ENCODE measurements at places on chromosomes 7 and 10.

DNA sequence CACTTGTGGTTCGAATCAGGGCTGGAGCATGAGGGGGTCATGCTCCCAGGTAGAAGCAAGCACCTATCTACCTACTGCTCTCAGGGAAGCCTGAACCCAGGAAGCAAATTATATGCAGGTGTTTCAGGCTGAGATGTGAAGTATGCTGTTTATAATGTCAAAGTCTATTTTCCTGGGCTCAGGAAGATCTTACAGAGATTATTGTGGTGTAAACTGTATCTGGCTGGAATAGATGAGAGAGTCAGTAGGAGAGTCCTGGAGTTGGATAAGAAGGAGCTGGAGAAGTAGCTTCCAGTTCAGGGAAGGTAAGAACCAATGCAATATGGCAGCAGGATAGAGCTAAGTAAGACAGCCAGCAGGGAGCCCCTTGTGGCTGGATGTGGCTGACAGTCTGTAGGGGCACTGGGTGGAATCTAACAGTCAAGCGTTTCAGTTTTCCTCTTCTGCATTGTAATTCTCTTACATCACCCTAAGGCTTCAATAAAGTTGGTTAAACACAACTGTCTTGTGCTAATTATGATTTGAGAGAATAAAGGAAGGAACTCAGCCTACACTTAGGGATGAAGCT is 105.9 kb upstream of the EEPD1 start:
- DNase-seq: no peak

DNA sequence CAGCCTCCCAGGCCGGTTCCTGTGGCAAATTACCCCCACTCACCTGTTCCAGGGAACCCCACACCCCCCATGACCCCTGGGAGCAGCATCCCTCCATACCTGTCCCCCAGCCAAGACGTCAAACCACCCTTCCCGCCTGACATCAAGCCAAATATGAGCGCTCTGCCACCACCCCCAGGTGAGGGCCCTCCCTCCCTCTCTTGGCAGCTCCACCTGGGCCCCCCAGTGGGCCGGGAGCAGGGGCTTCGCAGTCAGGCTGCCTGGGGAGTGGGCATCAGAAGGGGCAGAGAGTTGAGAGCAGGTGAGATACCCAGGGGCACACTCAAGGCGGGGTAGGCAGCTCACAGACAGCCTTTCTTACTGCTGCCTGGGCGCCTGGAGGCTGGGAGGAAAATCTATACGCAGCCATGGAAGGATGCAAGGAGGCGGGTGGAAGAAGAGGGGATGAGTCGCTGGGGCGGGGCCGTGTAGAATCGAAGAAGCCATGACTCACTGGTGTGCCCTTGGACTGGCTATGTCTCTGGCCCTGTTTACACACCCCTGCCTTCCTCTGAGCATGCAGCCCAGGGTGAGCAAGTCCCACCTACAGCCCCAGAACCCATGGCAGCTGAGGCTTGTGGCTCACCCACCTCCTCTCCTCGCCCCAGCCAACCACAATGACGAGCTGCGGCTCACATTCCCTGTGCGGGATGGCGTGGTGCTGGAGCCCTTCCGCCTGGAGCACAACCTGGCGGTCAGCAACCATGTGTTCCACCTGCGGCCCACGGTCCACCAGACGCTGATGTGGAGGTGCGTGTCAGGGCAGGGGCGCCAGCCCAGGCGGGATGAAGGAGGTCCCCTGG is 48.6 kb upstream of the PPIF start:
- DNase-seq: peak; percentile 51

DNA sequence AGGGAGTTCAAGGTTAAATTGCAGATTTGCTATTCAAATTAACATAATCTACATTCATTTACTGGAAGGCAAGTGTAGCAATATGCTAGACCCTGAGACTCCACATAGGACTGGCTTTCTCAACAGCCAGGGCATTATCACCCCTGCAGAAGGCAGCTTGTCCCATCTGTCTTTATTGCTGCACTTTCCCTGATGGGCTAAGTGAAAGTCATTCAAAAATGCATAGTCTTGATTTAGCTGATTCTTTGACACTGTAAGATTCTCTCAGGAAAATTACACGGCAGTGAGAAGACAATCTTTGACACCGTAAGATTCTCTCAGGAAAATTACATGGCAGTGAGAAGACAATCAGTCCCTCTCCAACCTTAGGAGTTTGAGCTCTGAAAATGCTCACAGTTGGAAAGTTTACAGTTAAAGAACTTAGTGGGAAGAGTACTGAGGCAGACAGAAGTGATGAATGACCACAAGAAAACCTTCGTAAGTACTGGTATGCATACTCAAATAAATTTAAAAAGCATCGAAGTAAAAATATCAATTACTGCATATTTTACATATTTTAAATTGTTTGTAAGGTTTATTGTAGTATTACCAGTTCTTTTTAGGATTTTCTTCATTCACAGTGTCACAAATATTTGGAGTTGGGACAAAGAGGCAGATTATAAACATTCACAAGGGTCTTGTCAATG is 88.9 kb downstream of the RAPGEF5 start:
- DNase-seq: no peak

DNA sequence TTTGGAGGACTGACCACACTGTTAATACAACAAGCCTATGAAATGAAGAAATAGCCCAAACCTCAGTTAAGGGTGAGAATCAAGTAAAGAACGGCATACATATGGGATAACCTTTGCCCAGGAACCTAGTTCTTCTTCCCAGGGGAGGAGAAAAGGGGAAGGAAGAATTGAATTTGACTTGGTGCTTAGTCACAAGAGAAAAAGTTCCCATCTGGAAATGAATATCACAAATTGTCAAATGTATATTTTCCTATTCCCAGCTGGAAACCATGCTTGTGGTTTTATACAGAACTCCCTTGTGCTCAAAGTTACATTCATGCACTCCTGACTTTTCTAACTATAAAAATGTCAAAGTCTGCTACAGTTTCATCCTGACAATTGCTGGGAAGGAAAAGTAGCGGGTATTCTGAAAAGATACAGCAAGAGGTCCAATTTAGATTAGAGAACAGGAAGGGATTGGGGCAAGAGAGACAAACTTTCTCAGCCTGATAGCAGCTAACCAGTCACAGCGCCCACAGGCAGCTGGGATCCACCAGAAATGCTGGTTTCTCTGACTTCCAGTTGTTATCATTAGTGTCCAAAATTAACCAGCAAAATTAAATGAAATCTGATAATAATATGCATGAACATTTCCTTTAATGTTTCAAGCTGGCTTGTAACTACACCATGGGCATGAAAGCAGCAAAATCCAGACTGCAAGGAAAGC is 18.6 kb upstream of the GSAP start:
- DNase-seq: no peak

- no peak for DNase-seq
These were observed 135.5 kb downstream of the SLIT1 start for GRCh38 chr10:97050205-97050745.

DNA sequence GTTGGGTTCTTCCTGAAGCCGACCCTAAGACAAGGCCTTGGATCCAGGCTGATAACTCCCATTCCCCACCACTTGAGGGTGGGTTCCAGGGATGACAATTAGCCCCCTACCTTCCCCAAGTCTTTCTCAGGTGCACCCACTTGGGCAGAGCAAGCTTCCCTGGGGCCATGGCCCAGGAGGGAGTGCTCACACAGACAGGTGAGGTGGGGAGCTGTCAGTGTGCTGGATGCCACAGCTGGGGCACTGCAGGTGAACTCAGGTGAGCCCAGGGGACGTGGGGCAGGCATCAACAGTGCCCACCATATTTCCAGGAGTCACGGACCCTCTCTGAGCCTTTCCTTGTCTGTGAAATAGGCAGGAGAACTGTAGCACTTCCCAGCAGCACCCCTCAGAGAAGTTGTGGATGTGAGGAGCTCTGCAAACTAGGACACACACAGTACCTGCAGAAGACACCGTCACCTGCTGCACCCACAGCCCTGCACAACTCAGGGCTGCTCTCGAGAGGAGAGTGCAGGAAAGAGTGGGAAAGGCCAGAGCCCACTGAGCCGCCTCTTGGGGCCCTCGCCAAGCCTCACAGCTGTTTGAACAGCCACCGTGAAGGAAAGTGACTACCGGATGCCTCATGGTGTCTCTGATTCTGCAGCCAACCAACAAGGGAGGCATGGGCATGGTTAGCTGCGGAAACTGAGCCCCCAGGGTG is 17.9 kb downstream of the SH3PXD2A start:
- DNase-seq: no peak

GRCh38 chr10:117684672-117685211 is 142.2 kb downstream of the EMX2 start:
- no peak for DNase-seq

All from activated CD8-positive, alpha-beta memory T cell treated with anti-CD3 and anti-CD28 coated beads, Interleukin-2, amount 50 U/mL, for 4 hours (primary cell).